ENCODE measurements at places on chromosomes 5 and 9.
A peak's percentile ranks its signal among the peaks of the same experiment; 100 is the strongest.

DNA sequence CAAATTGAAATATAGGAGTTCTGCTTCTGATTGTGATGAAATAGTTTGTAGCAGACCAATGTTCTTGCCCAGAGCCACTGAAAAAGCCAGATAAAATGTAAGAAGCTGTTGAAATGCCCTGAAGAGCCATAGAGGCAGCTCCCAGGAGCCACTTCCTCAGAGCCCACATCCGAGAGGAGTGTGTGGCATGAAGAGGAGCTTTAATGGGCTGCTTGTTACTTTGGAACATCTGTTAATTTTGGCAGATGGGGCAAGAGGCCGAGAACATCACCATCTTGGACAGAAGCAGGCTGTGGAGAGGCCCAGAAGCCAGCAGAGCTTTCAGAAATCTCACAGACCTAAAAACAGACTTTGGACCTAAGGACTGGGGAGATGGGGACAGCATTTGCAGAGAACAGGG lies 370.8 kb downstream of the GADD45G start:
- no peak for DNase-seq

DNA sequence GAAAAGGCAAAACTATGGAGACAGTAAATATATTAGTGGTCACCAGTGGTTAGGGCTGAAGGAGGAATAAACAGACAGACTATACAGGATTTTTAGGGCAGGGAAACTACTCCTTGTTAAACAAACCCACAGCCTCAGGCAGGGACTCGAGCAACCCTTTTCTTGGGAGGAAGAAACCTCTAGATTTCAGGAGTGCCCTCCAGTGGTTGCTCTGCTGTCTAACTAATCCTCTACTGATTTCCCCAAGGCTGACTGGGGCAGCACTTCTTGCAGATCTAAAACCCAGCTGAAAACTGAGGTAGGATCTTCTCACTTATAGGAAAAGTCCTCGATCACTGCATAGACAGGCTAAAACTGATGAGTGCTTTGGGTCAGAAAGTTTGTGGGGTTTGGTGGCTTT lies 176.8 kb downstream of the ISOC1 start:
- DNase-seq, result no peak

DNA sequence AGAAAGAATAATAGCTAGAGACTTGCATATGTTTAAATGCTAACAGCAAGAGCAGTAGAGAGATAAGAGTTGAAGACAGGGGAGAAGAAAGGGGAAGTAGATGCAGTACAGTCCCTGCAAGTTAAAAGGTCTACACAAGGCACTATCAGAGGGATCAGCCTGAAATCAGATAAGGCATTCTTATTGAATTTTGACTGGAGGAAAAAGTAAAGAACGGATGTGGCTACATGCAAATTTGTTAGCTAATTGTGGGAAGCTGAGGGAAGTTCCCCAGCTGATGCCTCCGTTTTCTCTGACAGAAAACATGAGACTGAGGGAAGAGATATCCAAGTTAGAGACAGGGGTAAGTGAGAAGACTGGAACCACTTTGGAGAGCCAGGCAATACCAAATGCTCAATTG lies 12.9 kb upstream of the RHOBTB3 start:
- no peak for DNase-seq

- DNase-seq, result no peak
Observed at GRCh38 chr9:82677086-82677485, 385.9 kb downstream of the RASEF start.

GRCh38 chr5:107402434-107403227 lies 268.1 kb downstream of the EFNA5 start:
- no peak for DNase-seq

- no peak for DNase-seq
Observed at GRCh38 chr5:152066784-152067183, 142.1 kb upstream of the GLRA1 start.

- DNase-seq, result no peak
Observed at GRCh38 chr5:163496286-163496685, 9.1 kb upstream of the MAT2B start.

GRCh38 chr9:116653348-116654058 lies 33.6 kb upstream of the TRIM32 start:
- DNase-seq, result no peak

DNA sequence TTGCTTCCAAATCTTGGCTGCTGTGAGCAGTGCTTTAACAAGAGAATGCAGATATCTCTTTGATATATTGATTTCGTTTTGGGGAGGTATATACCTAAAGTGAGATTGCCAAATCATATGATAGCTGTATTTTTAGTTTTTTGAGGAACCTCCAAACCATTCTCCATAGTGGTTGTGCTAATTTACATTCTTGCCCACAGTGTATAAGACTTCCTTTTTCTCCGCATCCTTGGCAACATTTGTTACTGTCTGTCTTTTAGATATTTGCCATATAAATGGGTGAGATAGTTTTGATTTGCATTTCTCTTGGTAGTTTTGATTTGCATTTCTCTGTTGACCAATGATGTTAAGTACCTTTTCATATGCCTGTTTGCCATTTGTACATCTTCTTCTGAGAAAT lies 10.0 kb upstream of the PLK2 start:
- DNase-seq, result no peak

GRCh38 chr9:106981396-106982287 lies 118.7 kb downstream of the ZNF462 start:
- no peak for DNase-seq

DNA sequence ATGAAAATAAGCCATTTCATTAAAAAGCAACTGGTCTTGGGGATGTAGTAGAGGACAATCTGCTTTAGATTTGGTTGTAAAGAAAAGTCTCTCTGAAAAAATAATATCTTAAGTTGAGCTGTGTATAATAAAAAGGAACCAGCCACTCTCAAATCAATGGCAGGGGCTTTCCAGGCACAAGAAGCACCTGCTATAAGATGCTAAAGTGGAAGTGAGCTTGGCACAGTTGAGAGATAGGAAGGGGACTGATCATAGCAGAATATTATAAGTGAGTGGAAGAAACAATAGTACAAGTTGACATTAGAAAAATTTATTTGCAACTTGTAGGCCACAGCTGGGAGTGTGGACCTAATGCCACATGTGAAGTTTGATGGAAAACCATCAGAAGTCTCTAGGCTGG lies 28.1 kb upstream of the SPINK5 start:
- DNase-seq, result no peak

GRCh38 chr5:96337048-96337781 lies 95.8 kb downstream of the PCSK1 start:
- no peak for DNase-seq

GRCh38 chr9:14348373-14349145 lies 34.6 kb upstream of the NFIB start:
- no peak for DNase-seq

DNA sequence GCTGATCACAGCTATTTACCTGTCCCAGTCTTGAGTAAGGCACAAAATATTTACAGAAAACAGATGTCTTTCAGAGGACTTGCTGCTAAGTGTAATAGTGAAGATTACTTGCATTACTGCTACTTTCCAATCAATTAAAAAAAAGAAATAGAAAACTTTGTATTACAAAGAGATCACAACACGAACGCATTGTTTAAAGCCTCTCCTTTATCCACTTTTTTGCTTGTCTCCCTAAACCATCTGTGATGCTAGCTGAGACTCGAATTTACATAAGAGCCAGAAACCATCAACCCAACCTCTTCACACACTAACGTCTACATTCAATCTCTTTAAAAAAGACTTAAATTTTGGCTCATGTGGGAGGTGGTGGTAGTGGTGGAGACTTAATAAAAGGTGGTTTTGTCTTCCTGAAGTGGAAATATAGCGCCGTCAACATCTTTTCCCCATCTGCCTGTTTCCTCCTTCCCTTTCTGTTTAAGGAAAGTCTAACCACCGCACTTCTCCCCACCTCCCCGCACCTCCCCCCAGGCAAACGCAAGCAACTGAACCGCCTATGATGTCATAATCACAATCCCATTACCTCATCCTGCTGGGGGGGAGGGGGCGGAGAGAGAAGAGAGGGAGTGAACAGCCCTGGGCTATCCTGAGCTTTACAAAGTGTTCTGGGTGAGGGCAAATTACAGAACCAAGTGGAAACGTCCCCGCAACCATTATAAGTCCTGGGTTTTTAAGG lies 948 bp upstream of the FAM53C start:
- DNase-seq, result no peak

- no peak for DNase-seq
Observed at GRCh38 chr9:133189826-133190225, 19.2 kb downstream of the OBP2B start.

DNA sequence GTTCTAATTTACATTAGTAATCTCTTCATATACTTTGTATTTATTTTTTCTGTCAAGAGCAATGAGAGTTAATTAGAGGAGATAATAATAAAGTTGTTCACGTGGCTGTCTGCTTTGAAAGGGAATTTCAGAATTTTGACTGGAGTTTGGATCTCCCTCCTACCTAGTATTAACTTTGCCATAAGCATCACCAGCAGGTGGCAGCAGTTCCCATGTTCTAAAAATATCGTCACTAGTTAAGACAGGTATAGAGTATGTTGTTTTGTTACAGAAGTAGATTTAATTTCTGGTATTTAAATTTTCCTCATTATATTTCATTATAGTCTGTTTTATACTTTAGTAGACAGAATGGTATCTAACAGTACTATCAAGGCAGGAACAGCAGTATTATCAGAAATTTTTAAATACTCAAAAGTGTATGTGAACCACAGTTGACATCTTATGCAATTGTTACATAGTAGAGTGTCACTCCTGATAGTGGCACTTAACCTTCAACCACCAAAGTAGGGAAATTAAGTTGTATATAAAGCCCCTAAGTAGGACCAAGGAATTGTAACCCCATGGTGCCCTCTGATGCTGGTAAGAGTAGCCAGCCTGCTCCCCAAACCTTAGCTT lies 20.4 kb downstream of the GNPDA1 start:
- peak; percentile 76 for DNase-seq

- DNase-seq, result no peak
Observed at GRCh38 chr5:16957304-16958196, 21.5 kb upstream of the MYO10 start.

- DNase-seq, result no peak
Observed at GRCh38 chr5:142246258-142246657, 78.6 kb downstream of the SPRY4 start.

GRCh38 chr9:89984214-89984613 lies 379.4 kb downstream of the GADD45G start:
- DNase-seq, result no peak

DNA sequence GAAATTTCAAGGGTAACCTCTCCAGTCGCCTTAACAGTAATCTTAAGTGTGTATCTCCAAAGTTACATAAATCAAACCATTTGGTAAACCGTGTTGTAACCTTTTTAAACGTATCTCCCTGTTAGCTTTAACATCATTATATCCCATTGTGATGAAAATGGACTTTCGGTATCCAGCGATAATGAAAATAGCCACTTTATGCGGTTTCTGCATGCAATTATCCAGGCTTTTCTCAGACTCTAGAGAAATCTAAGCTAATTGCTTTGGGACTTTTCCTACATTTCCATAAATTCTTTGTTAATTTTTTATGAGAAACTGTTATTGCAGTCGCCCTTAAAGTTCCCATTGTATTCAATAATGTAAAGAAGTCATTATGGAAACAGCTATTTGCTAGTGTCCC lies 170.7 kb downstream of the ZNF608 start:
- no peak for DNase-seq

DNA sequence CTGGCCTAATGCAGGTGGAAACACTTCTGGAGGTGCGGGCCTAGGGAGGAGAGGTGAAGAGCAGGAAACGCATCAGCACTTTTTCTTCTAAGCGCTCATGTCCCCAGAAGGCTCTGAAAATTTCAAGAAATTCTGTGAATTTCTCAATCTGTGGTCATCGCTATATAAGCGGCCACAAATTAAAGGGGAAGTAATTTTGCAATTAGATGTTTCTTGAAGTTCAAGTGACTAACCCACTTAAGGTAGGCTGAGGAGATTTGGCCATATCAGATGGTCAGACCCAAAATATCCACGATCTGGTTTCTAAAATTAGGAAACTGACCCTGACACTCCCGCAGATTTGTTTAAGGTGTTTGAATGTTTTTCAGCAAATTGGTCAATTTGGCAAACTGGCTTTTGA lies 16.6 kb upstream of the HMGCR start:
- DNase-seq, result no peak

- no peak for DNase-seq
Observed at GRCh38 chr5:104223885-104224773, 661.5 kb upstream of the NUDT12 start.

GRCh38 chr5:72210888-72211678 lies 103.8 kb downstream of the MAP1B start:
- DNase-seq, result no peak

DNA sequence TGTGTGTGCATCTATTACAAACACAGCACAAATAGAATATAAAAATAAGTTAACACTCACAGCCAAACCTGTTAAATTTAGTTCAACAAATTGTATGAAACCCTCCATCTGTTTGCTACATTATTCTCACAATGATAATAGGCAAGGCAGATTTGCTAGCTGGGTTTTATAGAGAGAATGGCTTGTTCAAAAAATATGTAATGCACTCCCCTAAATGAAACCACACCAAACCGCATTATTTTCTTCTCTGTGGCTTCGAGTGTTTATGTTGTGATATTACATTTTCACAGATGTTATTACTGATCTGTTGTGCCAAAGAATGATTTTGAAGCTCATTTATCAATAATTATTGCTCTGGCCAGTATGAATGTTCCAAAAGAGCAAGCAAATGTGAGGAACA lies 92.9 kb downstream of the SPATA31D1 start:
- DNase-seq, result no peak

DNA sequence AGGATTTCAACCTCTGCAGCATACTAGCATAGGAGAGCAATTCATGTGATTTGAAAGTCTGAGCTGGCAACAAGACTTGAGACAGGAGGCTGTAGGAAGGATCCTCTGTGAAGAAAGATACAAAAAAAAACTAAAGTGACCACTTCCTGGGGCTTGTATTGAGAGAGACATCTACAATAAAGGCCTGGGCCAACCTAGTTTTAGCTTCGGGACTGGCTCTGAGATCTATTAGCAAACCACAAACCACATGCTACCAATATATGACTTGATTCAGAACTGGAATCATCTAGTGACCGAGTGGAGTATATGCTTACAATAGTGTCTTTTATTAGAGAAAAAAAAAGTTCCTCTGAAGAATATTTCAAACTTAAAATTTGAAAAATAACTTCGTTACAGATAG lies 1448.9 kb upstream of the CDH6 start:
- no peak for DNase-seq

DNA sequence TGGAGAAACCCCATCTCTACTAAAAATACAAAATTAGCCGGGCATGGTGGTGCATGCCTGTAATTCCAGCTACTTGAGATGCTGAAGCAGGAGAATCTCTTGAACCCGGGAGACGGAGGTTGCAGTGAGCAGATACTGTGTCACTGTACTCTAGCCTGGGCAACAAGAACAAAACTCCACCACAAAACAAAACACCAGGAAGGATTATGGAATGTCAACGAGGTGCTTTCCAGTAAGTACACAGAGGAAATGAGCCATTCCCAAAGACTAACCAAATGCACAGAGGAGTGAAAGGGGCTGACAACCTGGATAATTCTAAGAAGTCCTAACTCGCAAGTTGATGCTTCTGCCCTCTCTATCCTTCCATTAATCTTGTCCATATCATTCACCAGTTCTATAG lies 126.1 kb upstream of the RETREG1 start:
- no peak for DNase-seq
